ENCODE measurements at places on chromosomes 3 and 15. TPM values are rescaled to one million over a fixed set of nuclear protein-coding genes. Genes with fewer than 3 reads are reported as not detected.

Gene ADAMTS17
- total RNA-seq, result 0.67 TPM

Gene GNAT1
- total RNA-seq, result not detected

Gene PLA2G4E
- 0.08 TPM for total RNA-seq

Gene ANKUB1
- total RNA-seq, result not detected

Gene ZMAT3
- 18.3 TPM for total RNA-seq

Gene ADAMTS7
- 17.8 TPM for total RNA-seq

Gene BRK1
- 82.6 TPM for total RNA-seq

Gene NOX5
- total RNA-seq, result not detected

DNA sequence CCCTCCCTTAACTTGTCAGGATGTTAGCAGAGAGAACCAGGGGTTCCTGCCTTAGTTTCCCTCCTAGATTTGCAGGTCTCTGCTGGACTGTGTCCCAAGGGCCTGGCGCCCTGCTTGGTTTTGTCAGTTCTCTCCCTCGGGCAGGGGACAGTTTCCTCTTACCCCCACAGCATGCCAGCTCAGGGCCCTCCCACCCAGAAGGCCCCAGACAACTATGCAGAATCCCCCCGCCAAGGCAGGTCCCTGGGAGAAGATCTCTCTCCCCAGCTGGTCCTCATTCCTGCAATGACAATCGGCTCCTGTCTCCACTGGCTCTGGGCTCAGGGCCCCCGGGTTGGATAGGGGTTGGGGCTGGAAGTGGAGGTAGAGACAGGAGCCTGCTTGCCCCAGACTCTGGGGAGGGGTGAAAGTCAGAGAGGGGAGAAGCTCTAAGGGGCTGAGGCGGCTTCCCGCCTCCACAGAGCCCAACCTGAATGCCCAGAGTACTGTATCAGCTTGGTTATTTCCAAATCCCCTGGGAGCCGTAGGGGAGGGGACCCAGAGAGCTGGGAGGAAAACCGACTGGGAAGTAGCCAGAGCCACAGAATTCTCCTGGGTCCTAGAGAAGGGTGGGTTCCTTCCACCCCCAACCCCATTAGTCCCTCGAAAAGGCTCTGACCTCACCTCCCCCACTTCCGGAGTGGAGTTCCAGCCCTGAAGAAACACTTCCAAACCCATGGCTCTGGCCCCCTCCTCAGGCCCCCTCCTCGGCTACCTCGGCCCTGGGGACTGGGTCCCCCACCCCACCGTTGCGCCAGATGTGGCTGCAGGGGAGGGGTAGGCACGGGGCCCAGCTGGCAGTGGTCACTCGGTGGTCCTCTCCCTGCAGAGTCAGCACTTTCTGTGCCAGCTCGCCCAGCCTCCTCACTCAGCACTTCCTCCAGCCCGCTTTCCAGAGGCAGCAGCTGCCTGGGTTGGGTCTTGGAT lies 3.8 kb upstream of the LOXL1 start:
- DNase-seq, result no peak

- DNase-seq, result no peak
These were observed 141.8 kb upstream of the NECTIN3 start for GRCh38 chr3:110929816-110930215.

GRCh38 chr3:154872074-154872473 lies 208.0 kb upstream of the MME start:
- no peak for DNase-seq

DNA sequence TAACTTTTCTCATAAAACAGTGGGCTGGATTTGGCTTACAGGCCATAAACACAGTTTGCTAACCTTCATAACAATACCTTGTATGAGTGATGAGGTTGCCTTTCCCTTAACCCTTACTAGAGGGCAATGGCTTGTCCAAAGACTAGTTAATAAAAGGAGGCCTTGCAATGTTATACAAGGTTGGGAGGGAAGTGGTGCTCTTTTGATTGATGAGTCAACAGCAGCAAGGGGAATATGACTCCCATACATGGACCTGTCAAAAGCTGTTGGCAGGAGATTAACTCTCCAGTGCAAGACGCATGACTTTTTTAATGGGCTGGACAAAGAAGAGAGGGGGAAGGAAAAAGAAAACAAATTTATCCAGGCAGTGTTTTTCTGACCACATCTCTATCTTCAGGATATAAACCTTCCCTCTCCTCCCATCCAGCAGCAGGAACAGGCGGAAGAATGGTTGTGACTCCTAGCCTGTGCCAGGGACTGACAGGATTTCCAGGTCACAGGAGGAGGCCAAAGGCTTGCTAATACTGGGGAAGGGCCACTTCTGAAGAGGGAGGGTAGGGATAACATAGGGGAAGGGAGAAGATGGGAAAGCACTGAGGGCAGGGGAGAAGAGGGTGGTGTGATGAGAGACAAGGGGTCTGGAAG lies 35.2 kb upstream of the ARL14 start:
- DNase-seq, result no peak

GRCh38 chr15:77797270-77797669 lies 164.6 kb upstream of the LINGO1 start:
- no peak for DNase-seq

DNA sequence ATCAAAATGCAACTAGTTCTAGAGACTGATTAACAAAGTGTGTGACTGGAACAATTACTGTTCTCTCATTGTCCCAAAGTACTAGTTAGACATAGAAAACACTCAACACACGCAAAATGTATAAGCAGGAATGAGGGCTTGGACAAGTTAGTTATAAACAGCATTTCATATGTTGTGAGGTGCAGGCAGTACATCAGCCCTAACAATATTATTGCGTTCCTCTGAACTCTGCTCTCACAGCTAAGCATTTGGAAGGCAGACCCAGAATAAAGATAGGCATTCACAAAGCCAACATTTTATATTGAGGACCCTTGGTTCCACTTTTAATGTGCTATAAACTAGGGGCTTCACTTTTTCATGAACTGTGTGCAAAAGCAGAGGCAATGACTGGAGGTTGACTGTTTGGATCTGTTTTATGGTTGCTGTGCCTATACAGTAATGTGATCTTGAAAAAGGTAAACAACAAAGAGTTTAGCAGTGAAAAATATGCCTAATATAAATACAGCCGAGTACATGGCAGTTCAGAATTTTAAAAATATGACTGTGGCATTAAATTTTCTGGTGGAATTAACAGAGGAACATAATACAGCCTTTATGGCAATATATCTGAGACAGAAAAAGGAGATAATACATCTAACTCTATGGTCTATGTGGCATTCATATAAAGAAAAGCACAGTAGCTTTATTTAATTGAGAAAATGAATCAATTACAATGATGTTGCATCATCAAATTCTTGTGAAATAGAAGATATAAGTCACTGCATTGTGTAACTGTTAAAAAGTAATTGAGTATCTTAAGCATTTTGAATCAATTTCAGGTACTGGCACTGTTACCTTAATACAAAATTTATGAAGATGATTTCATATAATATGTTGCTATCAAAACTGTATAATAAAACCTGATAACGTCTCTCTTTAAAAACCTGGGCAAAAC lies 80.0 kb upstream of the SKOR1 start:
- no peak for DNase-seq

GRCh38 chr15:78956937-78957336 lies 12.1 kb upstream of the CTSH start:
- DNase-seq, result no peak

DNA sequence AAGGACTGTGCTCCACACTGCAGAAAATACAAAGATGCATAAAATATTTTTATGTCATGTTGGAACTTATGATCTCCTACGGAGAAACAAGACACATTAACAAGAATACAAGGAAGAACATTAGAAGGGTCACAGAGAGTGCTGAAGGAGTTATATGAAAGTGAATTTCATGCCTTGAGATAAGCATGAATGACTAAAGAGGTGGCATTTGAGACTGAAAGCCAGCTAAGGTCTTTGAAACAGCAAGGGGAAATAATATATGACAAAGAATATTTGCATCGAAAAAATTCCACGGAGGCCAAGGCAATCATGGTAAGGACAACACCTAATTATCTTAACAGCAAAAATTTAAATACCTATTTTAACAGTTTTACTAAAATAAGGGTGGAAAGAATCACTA lies 12.5 kb downstream of the GSK3B start:
- DNase-seq, result no peak

- no peak for DNase-seq
These were observed 415.4 kb upstream of the RORA start for GRCh38 chr15:61644550-61644949.

GRCh38 chr3:134284438-134284837 lies 33.8 kb upstream of the RYK start:
- DNase-seq, result no peak

- no peak for DNase-seq
These were observed 148.5 kb downstream of the OSBPL10 start for GRCh38 chr3:31832551-31832950.

DNA sequence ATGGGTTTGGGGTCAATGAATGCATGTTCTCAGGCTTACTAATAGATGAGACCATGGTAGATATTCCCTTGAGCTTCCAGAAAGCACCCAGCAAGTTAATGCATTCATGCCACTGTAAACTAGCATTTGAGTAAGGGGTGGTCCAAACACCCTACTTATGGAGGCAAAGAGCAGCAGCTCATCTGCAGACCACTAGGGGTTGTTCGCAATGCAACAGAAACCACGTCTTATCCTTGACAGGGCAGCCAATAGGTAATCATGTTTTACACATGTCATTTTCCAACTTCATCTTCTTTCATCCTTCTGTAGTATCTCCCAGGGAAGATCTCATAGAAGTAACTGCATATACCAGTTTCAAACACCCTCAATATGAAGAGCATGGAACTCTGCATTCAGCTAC lies 330.2 kb downstream of the RORA start:
- no peak for DNase-seq

GRCh38 chr3:109943181-109943580 lies 605.8 kb upstream of the DPPA4 start:
- DNase-seq, result no peak

- no peak for DNase-seq
These were observed 731.1 kb downstream of the EDEM1 start for GRCh38 chr3:5918626-5919025.

DNA sequence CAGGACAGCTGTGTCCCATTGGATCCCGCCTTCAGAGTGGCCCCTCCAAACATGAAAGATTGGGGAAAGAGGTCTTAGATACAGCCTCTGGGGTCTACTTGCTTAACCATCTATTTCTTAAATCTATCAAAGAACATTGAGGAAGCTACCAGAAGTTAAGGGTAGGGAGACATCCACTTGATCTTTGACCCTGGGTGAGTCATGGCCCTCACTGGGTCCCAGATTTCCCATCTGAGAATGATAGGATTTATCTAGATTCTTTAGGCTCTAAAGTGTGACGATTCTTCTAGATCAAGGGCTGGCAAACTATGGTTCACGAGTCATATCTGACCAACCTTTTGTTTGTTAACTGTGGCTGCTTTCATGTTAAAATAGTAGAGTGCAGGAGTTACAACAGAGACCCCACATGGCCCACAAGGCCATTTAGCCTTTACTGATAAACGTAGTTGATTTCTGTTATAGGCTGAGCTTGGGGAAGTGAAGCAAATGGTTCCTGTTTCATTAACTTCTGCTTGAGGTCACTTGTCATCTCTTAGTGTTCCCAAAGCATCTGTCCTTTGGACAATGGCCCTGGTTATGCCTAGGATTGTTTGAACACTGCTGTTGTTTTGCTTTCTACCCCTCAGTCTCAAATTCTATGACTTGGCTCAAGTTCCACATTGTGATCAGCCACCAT lies 8.0 kb downstream of the MUC13 start:
- no peak for DNase-seq

- no peak for DNase-seq
These were observed 66.2 kb downstream of the TAFA4 start for GRCh38 chr3:68866157-68866556.
